Activated T-helper 2 cell treated with anti-CD3 and anti-CD28 coated beads, Interferon-gamma antibody, Interleukin-2, Interleukin-4, amounts not matched to agents 10 μg/mL and 5 μg/mL and 100 μg/mL, durations not matched to agents 14 hours and 24 hours and 36 hours (primary cell): ENCODE measurements at places on chromosomes 2 and 18.

- H3K27ac ChIP-seq: no peak overlapping the region
- no peak for DNase-seq
- no peak overlapping the region for H3K4me3 ChIP-seq
- H3K4me1 ChIP-seq: peaks cover 17% of the 10 kb centered on the region
- H3K27me3 ChIP-seq: no peaks in the 10 kb centered on the region
- no peaks in the 10 kb centered on the region for H3K36me3 ChIP-seq
These were observed 62.8 kb upstream of the YWHAQ start for GRCh38 chr2:9693646-9694045.

- H3K27ac ChIP-seq: no peak overlapping the region
- no peaks in the 10 kb centered on the region for H3K36me3 ChIP-seq
- peaks cover 2% of the 10 kb centered on the region for H3K27me3 ChIP-seq
- no peak overlapping the region for H3K4me3 ChIP-seq
- no peaks in the 10 kb centered on the region for H3K4me1 ChIP-seq
These were observed 173.0 kb upstream of the REV1 start for GRCh38 chr2:99662761-99663341.

GRCh38 chr2:233407771-233408181 lies 53.5 kb downstream of the DGKD start:
- H3K27ac ChIP-seq: no peak overlapping the region
- H3K4me3 ChIP-seq: no peak overlapping the region
- no peaks in the 10 kb centered on the region for H3K27me3 ChIP-seq

DNA sequence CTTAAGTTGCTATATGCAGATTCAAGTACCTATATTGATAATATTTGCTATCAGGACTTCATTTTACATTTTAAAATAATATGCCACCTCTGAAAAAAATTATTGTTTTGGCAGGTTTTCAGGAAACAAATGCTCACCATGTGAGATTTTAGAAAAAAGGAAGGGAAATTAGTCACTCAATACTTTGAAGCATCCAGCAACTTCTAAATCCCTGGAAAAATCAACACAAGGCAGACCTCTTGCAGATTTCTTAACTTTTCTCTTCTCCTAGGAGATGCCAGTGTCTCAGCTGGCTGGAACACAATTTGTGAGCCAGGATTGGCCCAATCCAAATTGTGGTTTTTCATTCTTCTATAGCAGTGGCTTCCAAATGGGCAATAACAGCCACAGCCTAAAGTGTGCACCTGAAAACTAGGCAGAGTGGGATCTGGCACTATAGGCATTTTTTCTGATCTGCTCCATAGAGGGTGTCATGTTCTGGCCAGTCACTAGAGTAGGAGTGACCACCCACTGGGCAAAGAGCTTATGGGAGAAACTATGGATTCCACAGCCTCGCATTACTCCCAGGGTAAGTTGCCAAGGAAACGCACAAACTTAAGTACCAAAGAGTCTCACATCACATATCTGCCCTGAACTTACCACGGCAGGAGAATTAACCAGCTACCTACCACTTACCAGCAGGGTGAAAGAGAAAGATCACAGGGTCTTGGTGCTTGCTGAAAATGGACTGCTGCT lies 28.1 kb upstream of the THOC1 start:
- no peaks in the 10 kb centered on the region for H3K36me3 ChIP-seq
- no peak overlapping the region for H3K27ac ChIP-seq
- peaks cover 9% of the 10 kb centered on the region for H3K27me3 ChIP-seq
- no peak overlapping the region for H3K4me3 ChIP-seq
- DNase-seq: no peak
- H3K4me1 ChIP-seq: no peaks in the 10 kb centered on the region

- DNase-seq: no peak
- H3K4me3 ChIP-seq: no peak overlapping the region
- peaks cover 13% of the 10 kb centered on the region for H3K36me3 ChIP-seq
- H3K27ac ChIP-seq: no peak overlapping the region
These were observed 77.1 kb downstream of the HS1BP3 start for GRCh38 chr2:20573620-20574422.

DNA sequence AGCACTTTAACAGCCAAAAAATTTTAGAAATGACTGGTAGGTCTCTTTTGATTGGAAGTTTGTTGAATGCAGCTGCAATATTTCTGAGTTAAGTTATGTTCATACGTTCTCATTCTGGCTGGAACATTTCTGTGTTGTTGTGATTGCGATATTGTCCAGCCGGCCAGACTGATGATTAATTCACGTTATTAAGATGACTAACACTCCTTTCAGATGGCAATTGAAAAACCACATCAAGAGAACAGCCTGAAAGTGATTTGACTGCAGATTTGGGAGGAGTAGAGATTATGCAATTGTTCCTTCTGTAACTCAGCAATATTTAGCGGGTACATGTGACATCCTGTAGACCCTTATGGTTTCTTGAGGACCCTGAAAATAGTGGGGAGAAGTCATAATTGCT lies 133.7 kb downstream of the FBXO15 start:
- no peak overlapping the region for H3K4me3 ChIP-seq
- no peak overlapping the region for H3K27ac ChIP-seq
- H3K4me1 ChIP-seq: no peaks in the 10 kb centered on the region
- no peaks in the 10 kb centered on the region for H3K36me3 ChIP-seq
- DNase-seq: no peak
- H3K27me3 ChIP-seq: no peaks in the 10 kb centered on the region

DNA sequence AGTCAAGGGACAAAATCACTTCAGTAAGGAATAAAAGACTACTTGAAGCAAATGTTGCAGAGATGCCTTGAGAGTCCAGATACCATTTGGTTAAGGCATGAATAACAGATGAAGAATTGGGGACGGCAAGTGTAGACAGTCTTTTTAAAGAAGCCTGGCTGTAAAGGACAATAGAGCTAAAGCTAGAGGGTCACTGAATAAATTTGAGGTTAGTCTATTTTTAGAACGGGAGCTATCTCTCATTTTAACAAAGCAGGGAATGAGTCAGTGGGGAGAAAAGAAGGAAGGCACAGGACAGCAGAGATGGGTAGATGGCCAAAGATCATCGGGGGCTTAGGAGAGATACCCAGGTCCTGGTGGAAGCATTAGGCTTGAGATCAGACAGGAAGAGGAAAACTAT lies 30.6 kb upstream of the CHN1 start:
- H3K4me1 ChIP-seq: peaks cover 4% of the 10 kb centered on the region
- H3K36me3 ChIP-seq: no peaks in the 10 kb centered on the region
- no peaks in the 10 kb centered on the region for H3K27me3 ChIP-seq

DNA sequence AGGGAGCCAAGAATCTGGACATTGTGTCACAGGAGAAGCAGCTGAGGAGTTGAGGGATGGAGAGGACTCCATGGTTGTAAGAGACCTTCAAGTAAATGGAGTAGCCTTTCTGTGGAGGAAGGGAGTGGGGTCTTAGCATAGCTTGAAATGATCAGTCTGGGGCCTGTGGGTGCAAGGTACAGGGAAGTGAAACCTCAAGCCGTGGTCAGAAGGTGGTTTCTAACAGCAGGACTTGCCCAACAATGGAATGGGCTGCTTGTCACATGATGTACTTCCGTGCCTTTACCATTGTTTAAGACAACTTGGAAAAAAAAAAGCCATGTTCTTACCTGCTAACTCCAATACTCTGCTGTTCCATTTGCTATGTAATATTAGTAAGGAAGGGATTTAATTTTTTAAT lies 140.7 kb downstream of the LDLRAD4 start:
- no peak for DNase-seq
- no peak overlapping the region for H3K27ac ChIP-seq
- H3K4me1 ChIP-seq: peaks cover 3% of the 10 kb centered on the region
- H3K27me3 ChIP-seq: no peaks in the 10 kb centered on the region

- H3K4me3 ChIP-seq: no peak overlapping the region
- H3K27me3 ChIP-seq: no peaks in the 10 kb centered on the region
- H3K27ac ChIP-seq: no peak overlapping the region
- H3K4me1 ChIP-seq: peaks cover 26% of the 10 kb centered on the region
- no peak for DNase-seq
These were observed 24.7 kb upstream of the IGFBP2 start for GRCh38 chr2:216608525-216608924.

GRCh38 chr2:47561906-47562305 lies 158.9 kb downstream of the MSH2 start:
- H3K27me3 ChIP-seq: peaks cover 7% of the 10 kb centered on the region
- H3K4me3 ChIP-seq: no peak overlapping the region
- no peak for DNase-seq
- no peak overlapping the region for H3K27ac ChIP-seq

- H3K4me1 ChIP-seq: peaks cover 24% of the 10 kb centered on the region
- H3K36me3 ChIP-seq: no peaks in the 10 kb centered on the region
- no peaks in the 10 kb centered on the region for H3K27me3 ChIP-seq
- H3K27ac ChIP-seq: no peak overlapping the region
- no peak overlapping the region for H3K4me3 ChIP-seq
- DNase-seq: no peak
These were observed 72.0 kb upstream of the ZCCHC2 start for GRCh38 chr18:62450546-62451410.

- H3K27me3 ChIP-seq: no peaks in the 10 kb centered on the region
- peak; percentile 1 for DNase-seq
- no peak overlapping the region for H3K27ac ChIP-seq
- H3K4me3 ChIP-seq: no peak overlapping the region
These were observed 47.5 kb downstream of the MARCO start for GRCh38 chr2:118989481-118989880.
